ENCODE measurements at places on chromosomes 12 and 14.

DNA sequence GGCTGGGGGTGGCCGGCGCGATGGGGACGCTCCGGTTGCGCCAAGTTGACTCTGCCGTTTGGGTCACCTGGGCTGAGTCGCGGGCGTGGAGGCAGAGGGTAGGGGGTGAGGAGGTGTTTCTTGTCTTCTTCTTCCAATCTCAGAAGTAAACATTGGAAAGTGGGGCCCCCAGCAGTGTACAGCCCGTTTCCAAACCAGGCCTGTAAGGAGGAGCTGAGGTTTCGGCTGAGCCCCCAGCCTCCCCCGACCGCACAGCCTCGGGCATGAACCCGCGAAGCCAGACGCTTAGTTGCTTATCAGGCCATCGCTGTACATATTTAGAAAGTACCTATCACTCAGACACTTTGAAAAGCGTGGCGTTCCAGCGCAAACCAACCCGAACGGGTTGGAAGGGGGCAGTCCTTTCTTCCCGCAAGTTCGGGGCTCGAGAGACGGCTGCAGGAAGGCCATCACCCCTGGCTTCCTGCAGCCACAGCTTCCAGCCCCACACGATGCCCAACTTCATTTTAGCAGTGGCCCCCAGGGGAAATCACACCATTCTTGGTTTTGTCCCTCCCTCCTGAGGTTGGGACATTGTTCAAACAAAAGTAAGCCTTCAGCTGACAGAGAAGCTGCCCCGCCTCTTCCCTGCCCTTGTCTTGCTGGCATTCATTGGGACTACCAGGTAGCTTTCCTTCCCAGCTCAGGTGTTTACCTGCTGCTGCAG, 164.1 kb downstream of the ZFP36L1 start:
- no peak for DNase-seq

- DNase-seq, result no peak
Observed at GRCh38 chr12:89878327-89878726, 169.7 kb upstream of the ATP2B1 start.

GRCh38 chr12:58537278-58537677, 383.0 kb downstream of the LRIG3 start:
- no peak for DNase-seq

DNA sequence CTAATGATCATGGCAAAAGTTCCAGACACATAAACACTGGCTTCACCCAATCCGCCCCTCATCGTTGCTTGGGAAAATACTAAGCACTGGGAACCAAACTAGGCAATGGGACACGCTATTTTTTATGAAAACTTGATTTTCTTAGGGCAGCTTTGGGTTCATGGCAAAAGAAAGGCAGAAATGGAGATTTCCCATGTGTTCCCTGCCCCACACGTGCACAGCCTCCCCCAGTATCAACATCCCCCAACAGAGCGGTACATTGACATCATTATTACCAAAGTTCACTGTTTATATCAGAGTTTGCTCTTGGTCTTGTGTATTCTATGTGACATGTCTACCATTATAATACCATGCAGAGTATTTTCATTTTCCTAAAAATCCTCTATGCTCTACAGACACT, 71.0 kb downstream of the DBX2 start:
- DNase-seq, result no peak

DNA sequence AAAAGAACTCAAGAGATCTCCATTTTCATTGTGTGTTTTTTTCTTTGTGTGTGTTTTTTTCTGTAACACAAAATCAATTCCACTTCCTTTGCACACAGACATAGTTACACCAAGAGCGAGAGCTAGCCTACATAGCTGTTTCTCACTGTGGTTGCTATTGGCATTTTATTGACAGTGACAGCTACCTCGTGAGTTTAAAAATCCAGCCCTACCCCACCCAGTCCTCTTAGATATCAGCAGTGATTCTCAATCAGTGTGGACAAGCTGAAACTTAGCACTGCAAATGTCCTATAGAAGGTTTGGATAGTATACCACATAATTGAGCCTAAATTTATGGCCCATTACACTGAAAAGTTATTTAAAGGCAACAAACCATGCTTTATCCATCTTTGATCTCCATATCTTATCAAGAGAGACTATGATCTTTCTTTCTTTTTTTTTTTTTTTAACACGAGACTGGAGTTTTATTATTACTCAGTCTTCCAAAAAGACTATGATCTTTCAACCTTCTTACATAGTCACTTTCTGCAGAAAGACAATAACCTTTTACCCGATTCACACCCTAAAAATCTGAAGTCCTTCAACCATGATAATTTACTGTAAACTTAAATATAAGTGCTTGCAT, 46.8 kb downstream of the ATP2B1 start:
- no peak for DNase-seq

DNA sequence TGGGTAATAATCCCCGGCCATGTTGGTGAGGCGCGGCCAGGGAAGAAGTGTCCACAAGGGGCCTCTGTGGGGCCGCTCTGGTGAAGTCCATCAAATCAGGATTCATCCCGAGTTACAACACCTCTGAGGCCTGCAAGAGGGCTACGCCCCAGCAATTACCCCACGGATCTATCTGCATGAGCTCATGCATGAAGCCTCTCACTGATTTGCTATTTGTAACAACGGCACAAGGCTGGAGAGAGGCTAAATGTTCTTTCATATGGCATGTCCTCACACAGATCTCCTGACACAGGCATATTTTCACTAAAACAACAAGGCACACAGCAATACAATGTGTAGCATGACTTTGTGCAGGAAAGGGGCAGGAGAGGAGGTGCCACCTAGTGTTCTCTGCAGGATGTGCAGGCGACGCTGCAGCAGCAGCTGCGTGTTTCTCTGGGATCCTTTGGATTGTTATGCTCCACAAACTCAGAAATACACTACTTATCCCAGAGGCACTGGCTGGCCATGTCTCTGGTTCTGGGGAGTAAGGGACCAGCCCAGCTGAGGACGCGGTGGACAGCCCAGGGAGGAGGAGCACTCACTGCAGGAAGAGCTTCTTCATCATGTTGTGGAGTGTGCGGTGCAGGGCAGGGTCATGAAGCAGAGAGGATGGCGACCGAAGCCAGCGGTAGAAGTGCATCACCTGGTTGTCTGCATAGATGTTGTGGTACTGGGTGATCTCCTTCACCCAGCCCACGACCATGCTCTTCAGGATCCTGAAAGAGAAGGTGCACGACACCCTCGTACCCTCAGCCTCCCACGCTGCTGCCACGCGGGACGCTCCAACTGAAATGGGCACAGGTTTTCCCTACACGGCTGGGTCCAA, 20.2 kb downstream of the P2RX2 start:
- no peak for DNase-seq

GRCh38 chr14:66425402-66425801, 60.8 kb upstream of the CCDC196 start:
- no peak for DNase-seq

DNA sequence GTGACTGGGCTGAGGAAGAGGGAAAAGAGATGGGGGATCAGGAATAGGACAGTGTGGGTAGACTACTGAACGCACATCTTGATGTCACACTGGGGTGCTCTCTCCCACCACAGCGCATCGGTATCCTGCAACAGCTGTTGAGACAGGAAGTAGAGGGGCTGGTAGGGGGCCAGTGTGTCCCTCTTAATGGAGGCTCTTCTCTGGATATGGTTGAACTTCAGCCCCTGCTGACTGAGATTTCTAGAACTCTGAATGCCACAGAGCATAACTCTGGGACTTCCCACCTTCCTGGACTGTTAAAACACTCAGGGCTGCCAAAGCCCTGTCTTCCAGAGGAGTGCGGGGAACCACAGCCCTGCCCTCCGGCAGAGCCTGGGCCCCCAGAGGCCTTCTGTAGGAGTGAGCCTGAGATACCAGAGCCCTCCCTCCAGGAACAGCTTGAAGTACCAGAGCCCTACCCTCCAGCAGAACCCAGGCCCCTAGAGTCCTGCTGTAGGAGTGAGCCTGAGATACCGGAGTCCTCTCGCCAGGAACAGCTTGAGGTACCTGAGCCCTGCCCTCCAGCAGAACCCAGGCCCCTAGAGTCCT, 6.9 kb downstream of the C1QL4 start:
- DNase-seq, result no peak

GRCh38 chr12:54207539-54208294, 18.9 kb upstream of the SMUG1 start:
- peak; percentile 76 for DNase-seq

- DNase-seq, result no peak
Observed at GRCh38 chr12:121751034-121751433, 38.5 kb downstream of the TMEM120B start.

DNA sequence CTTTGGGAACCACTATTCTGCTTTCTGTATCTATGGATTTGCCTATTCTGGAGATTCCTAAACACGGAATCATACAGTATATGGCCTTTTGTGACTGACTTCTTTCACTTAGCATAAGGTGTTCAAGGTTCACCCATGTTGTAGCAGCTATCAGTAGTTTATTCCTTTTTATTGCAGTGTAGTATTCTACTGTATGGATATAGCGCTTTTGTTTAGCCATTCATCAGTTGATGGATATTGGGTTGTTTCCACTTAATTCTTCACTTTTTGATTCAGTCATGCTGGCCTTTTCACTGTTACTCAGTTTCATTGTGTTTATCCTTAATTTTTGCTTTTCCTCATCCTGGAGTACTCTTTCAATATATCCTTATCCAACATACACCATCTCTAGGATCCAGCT, 5.1 kb downstream of the PPP4R4 start:
- no peak for DNase-seq

DNA sequence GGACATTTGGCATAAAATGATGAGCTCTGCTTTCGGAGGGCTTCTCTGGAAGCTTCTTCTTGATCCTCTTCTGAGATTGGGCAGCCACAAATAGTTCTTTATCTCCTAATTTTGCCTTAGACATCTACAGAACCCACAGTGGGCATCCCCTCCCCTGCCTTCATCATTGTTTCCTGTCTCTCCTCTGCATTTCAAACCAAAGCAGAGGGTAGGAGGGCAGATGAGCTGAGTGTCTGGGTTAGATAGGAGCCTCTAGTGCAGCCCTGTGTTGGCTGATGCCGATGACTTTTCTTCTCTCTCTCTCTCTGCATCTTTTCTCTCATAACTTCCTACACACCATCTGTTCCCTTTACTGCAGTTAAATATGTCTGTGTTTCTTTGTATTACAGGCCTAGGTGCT, 8.5 kb upstream of the IL26 start:
- DNase-seq, result no peak

DNA sequence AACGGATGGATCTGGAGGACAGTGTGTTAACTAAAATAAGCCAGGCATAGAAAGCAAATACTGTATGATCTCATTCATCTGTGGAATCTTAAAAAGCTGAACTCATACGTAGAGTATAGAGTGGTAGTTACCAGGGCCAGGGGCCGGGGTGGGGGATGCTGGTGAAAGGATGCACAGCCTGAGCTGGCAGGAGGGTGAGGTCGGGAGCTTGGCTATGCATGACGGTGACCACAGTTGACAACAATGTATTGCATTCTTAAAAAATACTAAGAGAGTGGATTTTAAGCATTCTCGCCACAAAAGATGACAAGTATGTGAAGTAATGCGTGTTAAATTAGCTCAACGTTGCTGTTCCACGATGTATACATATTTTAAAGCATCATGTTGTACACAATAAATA, 351.3 kb downstream of the TMEM121 start:
- no peak for DNase-seq

- DNase-seq, result no peak
Observed at GRCh38 chr14:54252072-54252730, 144.6 kb upstream of the CDKN3 start.

DNA sequence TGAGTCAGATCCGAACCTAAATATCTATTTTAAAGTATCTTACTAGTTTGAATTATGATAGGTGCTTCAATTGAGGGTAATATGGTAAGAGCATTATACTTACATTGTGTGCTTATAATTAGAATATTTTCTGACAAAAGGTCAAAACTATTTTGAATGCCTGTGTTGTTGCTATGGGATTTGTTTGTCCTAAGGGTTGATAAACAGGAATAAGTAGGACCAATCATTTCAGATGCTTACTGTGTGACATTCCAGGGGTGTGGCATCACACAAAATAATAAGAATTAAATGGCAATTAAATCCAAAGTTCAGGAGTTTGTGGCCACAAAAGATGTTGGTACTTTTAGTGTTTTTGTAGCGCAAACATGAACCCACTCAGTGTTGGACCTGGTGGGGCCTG, 256.2 kb upstream of the DDHD1 start:
- no peak for DNase-seq

DNA sequence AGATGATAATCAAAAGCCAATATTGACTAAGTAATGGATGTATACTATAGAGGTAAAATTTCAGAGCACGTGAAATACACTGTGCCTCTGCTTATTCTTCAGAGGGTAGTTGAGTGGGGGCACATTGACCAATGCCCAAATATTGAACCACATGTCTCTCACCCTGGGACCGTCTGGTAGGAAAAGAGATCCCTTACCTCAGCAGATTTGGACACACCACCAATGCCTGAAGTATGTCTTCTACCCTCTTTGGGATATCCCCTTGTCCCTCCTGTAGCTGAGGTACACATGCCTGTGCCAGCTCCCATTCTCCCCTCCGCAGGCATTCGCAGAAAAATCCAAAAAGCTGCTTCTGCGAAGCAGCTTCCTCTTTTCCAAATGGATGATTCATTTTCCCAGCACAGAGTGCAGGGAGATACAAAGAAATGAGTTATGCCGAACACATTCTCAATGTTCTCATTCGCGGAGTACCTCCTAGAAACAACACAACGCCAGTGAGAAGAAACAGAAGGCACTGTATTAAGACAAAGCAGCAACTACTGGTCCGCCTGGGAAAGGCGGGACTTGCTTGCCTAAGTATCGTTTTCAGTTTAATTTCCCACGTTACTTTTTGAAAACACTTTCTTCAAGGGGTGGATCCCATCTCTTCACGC, 691 bp downstream of the ZFYVE26 start:
- no peak for DNase-seq

GRCh38 chr14:65333943-65334687, 78.4 kb upstream of the FUT8 start:
- DNase-seq, result no peak

Measured in GM18507 (cell line).